ENCODE measurements at places on chromosomes 3 and 15. TPM values are rescaled to one million over a fixed set of nuclear protein-coding genes. Genes with fewer than 3 reads are reported as not detected.

ISL2 gene
- total RNA-seq, result 0.12 TPM

P2RY14 gene
- not detected for total RNA-seq

PSTPIP1 gene
- 0.11 TPM for total RNA-seq

CPLX3 gene
- not detected for total RNA-seq

VIPR1 gene
- total RNA-seq, result not detected

ACKR4 gene
- 1.5 TPM for total RNA-seq

C3orf52 gene
- 17.2 TPM for total RNA-seq

GOLGA6L7 gene
- not detected for total RNA-seq

HLTF gene
- total RNA-seq, result 58.2 TPM

FBXL22 gene
- total RNA-seq, result 0.22 TPM

TMEM158 gene
- 375 TPM for total RNA-seq

FGF7 gene
- total RNA-seq, result 264 TPM

EXOG gene
- total RNA-seq, result 12.0 TPM

MTFMT gene
- total RNA-seq, result 30.3 TPM

DNAH12 gene
- total RNA-seq, result under 0.01 TPM

SEMA3G gene
- under 0.01 TPM for total RNA-seq

PLCB2 gene
- 0.66 TPM for total RNA-seq

Measured in uterine smooth muscle cell (primary cell).